K562 (cell line): ENCODE measurements at places on chromosomes 5 and 9. TPM values are rescaled to one million over a fixed set of nuclear protein-coding genes. Genes with fewer than 3 reads are reported as not detected.

ZNF300 gene
- total RNA-seq = 7.6 and 8.1 TPM in 2 replicates

WDR5 gene
- 55.8 and 56.8 TPM in 2 replicates for total RNA-seq

SLCO6A1 gene
- 0.11 TPM in 1 of 2 replicates, not detected in the other for total RNA-seq

FOXD4L3 gene
- not detected in 2 replicates for total RNA-seq

ADAMTSL1 gene
- not detected in 2 replicates for total RNA-seq

PCDHB5 gene
- not detected in 2 replicates for total RNA-seq

PCDHA11 gene
- total RNA-seq = not detected in 2 replicates

DNAH5 gene
- not detected in 2 replicates for total RNA-seq

DNA sequence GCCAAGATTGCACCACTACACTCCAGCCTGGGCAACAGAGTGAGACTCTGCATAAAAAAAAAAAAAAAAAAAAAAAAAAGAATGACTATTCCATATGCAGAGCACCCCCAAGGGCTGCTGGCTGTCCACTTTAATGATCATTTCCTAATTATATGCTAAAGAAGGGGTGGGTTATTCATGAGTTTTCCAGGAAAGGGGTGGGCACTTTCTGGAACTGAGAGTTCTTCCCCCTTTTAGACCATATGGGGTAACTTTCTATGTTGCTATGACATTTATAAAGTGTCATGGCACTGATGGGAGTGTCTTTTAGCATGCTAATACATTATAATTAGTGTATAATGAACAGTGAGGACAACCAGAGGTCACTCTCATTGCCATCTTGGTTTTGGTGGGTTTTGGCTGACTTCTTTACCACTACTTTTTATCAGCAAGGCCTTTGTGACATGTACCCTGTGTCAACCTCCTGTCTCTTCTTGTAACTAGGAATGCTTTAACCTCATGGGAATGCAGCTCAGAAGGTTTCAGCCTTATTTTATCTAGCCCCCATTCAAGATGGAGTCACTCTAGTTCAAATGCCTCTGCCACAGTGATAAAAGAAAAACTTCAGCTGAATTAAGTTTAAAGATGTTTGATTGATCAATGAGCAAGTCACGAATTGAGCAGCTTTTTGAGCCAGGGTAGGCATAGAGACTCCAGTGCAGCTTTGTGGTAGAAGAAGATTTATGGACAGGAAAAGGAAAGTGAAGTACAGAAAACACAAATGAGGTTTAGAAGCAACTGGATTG, 7.1 kb upstream of the NANS start:
- no peaks in the 10 kb centered on the region for H3K27me3 ChIP-seq
- no peak for DNase-seq
- peaks cover 64% of the 10 kb centered on the region for H3K36me3 ChIP-seq
- peak overlapping the region; percentile 37; the same call in 2 of the 3 replicates for H3K27ac ChIP-seq
- peaks cover 20% of the 10 kb centered on the region; the same call in 2 of the 3 replicates for H3K4me1 ChIP-seq

DNA sequence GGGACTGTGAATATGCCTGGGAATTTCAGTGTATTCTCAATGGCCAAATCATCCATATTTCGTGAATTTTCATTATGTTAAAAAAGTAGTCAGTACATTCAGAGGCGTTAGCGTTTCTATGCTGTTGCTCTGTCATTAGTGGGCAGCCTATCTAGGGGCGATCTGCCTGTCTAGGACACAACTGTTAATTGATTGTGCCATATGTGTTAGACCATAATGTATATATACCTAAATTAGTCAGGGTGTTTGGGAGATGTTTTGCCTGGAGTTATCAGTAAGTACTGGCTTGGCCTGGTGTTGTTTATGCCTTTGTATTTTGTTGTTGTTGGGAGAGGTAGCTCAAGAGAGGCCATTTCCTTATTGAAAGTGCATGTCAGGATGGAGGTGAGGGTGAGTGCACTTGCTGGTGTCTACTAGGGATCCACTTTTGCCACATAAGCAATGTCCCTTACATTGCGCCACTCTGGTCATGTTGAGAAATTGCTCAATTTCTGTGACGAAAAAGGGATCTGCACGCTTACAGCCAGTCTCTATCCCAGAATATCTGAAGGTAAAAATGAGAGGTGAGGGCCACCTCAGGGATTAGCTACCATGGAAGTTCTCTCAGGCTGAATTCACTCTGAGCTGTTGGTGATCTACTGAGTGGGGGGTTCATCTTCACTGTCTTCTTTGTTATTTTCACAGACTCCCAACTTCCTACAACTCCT, 123.3 kb downstream of the ST8SIA4 start:
- H3K4me3 ChIP-seq = no peak overlapping the region
- H3K27ac ChIP-seq = no peak overlapping the region
- H3K36me3 ChIP-seq = no peaks in the 10 kb centered on the region
- H3K27me3 ChIP-seq = no peaks in the 10 kb centered on the region

DNA sequence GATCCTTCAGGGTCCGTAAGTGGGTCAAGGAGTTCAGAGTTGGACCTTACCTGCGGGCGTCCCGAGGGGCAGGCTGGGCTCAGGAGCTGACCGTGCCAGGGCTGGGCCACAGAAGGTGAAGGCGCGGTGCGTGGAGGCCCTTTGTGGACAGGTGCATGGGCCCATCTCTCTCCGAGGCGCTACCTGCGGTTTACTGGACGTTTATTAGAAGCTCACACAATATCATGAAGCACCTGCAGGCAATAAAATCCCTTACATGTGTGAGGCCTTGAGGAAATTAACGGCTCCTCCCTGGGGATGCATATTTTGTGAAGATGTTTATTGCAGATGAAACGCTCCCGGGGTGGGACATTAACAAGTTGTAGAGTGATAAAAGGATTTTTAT, 79.8 kb upstream of the LMX1B start:
- H3K4me3 ChIP-seq = no peak overlapping the region
- no peaks in the 10 kb centered on the region for H3K36me3 ChIP-seq
- no peaks in the 10 kb centered on the region for H3K4me1 ChIP-seq
- no peak for DNase-seq
- no peak overlapping the region for H3K27ac ChIP-seq

- H3K27me3 ChIP-seq = no peaks in the 10 kb centered on the region
- no peak overlapping the region for H3K4me3 ChIP-seq
- DNase-seq = no peak
- H3K36me3 ChIP-seq = no peaks in the 10 kb centered on the region
Measured at GRCh38 chr5:124477577-124477976, 268.9 kb downstream of the ZNF608 start.

GRCh38 chr9:88741335-88741734, 206.4 kb downstream of the NXNL2 start:
- no peaks in the 10 kb centered on the region; the same call in 2 of the 3 replicates for H3K4me1 ChIP-seq
- DNase-seq = peak; percentile 30
- H3K27me3 ChIP-seq = peaks cover 5% of the 10 kb centered on the region; the same call in 1 of the 2 replicates
- no peaks in the 10 kb centered on the region for H3K36me3 ChIP-seq
- H3K4me3 ChIP-seq = no peak overlapping the region

DNA sequence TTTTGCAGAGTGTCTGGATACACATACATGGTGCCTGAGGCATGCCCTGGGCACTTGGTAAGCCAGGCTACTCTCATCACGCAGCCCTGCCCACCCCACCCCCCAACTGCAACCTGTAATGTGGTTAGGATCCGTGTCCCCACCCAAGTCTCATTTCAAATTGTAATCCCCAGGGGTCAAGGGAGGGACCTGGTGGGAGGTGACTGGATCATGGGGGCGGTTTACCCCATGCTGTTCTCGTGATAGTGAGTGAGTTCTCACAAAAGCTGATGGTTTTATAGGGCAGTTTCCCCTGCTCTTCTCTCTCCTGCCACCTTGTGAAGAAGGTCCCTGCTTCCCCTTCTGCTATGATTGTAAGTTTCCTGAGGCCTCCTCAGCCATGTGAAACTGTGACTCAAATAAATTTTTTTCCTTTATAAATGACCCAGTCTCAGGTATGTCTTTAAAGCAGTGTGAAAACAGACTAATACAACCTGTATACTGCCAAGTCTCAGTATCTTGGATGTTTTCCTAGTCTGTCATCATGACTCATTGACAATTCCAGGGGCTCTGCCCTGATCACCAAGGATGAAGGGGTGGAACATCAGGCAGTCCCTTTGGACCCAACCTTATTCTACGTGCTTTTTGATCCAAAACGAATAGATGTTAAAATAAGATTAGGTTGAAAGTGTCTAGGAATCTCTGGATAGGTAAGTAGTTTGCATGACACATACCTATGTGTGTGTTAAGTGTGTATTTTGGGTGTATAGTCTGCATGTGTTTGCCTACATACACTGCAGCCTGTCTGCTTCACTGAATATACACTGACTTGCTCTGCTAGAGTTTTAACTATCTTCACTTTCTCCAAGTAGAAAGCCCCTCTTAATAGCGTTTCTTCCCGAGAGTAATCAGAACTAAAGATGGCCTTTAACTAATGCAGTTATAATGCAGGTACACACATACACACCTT, 293.8 kb downstream of the SLIT3 start:
- no peaks in the 10 kb centered on the region for H3K27me3 ChIP-seq
- DNase-seq = no peak
- H3K27ac ChIP-seq = no peak overlapping the region
- no peaks in the 10 kb centered on the region for H3K4me1 ChIP-seq

GRCh38 chr9:19788152-19788551, 685 bp downstream of the SLC24A2 start:
- H3K36me3 ChIP-seq = no peaks in the 10 kb centered on the region
- no peaks in the 10 kb centered on the region for H3K4me1 ChIP-seq
- H3K27ac ChIP-seq = no peak overlapping the region

GRCh38 chr9:92147030-92147851, 32.0 kb upstream of the SPTLC1 start:
- H3K36me3 ChIP-seq = no peaks in the 10 kb centered on the region
- H3K27me3 ChIP-seq = no peaks in the 10 kb centered on the region
- H3K27ac ChIP-seq = peak overlapping the region; percentile 63
- DNase-seq = peak; percentile 73
- no peak overlapping the region; the same call in 1 of the 2 replicates for H3K4me3 ChIP-seq
- H3K4me1 ChIP-seq = peaks cover 15% of the 10 kb centered on the region

DNA sequence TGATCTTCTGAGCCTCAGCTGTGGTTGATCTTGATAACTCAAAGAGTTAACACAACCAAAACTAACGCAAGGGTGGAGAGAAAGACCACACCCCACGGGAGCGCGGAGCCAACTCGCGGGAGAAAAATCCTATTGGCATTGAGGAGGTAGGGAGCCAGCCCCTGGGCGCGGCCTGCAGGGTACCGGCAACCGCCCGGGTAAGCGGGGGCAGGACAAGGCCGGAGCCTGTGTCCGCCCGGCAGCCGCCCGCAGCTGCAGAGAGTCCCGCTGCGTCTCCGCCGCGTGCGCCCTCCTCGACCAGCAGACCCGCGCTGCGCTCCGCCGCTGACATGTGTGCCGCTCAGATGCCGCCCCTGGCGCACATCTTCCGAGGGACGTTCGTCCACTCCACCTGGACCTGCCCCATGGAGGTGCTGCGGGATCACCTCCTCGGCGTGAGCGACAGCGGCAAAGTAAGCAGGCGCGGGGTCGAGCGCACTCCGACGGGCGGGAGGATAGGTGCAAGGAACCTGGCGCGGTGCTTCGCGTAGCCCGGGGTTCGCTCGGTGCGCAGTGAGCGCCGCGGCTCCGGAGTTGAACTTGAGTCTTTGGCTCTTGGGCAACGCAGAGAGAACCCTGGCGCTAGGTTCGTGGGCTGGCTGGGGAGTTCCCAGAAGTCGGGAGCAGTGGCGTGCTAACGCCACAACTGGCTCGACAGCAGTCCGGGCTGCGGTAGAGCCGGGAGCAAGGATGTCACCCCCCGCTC, at the start of gene GDA:
TSS of gene GDA (plus strand) at position 210 of the 745 bp plus-strand sequence. CDS start at position 330, 120 bp downstream.
- H3K27me3 ChIP-seq = no peaks in the 10 kb centered on the region
- no peak for DNase-seq
- no peak within 1 kb of the TSS for H3K27ac ChIP-seq
- peaks cover 7% of the 10 kb centered on the region for H3K4me1 ChIP-seq
- H3K4me3 ChIP-seq = no peak within 1 kb of the TSS

GRCh38 chr5:116650544-116650943, 75.9 kb upstream of the SEMA6A start:
- no peak for DNase-seq
- no peaks in the 10 kb centered on the region for H3K4me1 ChIP-seq
- no peak overlapping the region for H3K4me3 ChIP-seq
- H3K27me3 ChIP-seq = no peaks in the 10 kb centered on the region

GRCh38 chr5:52876456-52876855, 88.7 kb downstream of the ITGA1 start:
- H3K36me3 ChIP-seq = no peaks in the 10 kb centered on the region
- H3K27ac ChIP-seq = no peak overlapping the region
- H3K4me3 ChIP-seq = no peak overlapping the region
- no peaks in the 10 kb centered on the region for H3K27me3 ChIP-seq
- DNase-seq = no peak

GRCh38 chr9:5629312-5630080, 589 bp downstream of the RIC1 start:
- H3K36me3 ChIP-seq = peaks cover 4% of the 10 kb centered on the region; the same call in 1 of the 3 replicates
- H3K27me3 ChIP-seq = no peaks in the 10 kb centered on the region
- peak; percentile 15 for DNase-seq
- H3K27ac ChIP-seq = peak overlapping the region; percentile 87

DNA sequence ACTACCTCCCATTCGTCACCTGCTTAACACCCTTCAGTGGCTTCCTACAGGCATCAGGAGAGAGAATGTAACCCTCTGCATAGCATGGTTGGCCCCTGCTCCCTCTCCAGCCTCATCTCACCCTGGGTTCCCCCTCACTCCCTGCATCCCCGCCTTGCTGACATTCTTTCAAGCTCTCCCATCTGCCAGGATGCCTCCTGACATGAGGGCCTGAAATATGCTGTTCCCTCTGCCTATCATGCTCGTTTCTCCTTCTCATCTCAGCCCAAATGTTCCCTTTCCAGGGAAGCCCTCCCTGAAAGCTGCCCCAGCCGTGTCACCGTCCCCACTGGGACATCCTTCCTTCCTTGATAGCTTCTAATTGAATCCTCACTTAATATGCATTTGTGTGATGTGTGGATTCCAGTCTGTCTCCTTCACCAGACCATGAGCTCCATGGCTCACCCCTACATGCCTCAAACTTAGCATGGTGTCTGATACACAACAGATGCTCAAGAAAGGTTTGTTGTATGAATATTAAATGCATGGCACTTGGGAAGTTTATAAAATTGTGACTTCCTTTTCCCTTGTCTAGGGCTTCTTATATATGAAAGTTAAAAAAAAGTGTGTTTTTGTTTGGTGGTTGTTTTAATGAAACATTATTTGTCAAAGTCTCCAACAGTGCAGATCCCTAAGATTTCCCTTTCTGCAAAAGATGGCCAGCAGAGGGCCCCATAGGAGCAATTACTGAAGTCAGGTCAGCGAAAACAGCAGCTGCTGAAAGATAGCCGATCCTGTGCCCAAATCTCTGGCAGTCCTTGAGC, 7.3 kb upstream of the C5orf58 start:
- H3K27ac ChIP-seq = no peak overlapping the region
- H3K36me3 ChIP-seq = no peaks in the 10 kb centered on the region
- no peaks in the 10 kb centered on the region for H3K27me3 ChIP-seq

DNA sequence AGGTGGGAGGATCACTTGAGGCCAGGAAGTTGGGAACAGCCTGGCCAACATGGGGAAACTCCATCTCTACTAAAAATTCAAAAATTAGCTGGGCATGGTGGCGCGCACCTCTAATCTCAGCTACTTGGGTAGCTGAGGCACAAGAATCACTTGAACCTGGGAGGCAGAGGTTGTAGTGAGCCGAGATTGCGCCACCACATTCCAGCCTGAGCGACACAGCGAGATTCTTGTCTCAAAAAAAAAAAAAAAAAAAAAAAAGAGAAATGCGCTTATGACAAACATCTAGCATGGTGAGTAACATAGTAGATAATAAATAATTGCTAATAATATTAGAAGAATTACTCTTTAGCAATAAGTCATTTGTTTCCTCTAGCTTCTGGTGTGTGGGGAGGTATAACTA, 25.9 kb downstream of the RUSC2 start:
- H3K4me3 ChIP-seq = no peak overlapping the region
- no peak overlapping the region for H3K27ac ChIP-seq
- no peaks in the 10 kb centered on the region for H3K4me1 ChIP-seq
- H3K36me3 ChIP-seq = no peaks in the 10 kb centered on the region; the same call in 2 of the 3 replicates
